Testis (tissue), 5 donors: ENCODE measurements at places on chromosomes 16 and 17. TPM values are rescaled to one million over a fixed set of nuclear protein-coding genes. Genes with fewer than 3 reads are reported as not detected.

Gene SCGB1C2
- not detected for total RNA-seq

Gene SHISA9
- total RNA-seq, result 1.0 TPM

Gene TNP2
- 29.8 TPM for total RNA-seq

DNA sequence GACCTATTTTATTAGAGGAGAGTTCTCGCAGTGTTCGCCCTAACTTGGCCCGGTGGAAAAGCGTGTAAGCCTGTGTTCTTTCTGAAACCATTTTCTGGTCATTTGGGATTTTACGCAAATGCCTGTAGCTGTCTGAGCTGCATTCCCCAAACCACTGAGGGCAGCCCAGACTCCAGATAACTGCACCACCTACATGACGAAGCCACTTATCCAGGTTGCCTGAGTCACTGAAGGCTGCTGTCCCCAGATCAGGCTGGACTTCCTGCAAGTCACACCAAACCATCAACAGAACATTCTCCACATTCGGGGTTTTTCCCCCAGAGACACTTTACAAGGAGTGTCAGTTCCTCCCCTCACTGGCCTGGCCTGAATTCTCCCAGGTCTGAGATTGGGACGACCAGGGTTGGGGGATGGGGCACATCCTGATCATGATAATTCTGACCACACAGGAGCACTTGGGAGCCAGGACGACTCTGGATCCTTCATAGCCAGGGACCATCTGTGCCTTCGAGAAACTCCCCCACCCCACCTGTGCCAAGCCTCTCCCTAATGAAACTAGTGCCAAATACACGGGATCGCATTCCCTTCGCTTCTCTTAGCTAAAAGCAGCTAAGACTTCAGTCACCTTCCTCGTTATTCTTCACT, 2.3 kb downstream of the RPRML start:
- H3K36me3 ChIP-seq, result no peaks in the 10 kb centered on the region
- H3K27ac ChIP-seq, result no peak overlapping the region
- DNase-seq, result no peak
- no peaks in the 10 kb centered on the region for H3K27me3 ChIP-seq
- no peaks in the 10 kb centered on the region for H3K4me1 ChIP-seq

- H3K27ac ChIP-seq, result no peak overlapping the region
- H3K36me3 ChIP-seq, result no peaks in the 10 kb centered on the region
- H3K4me1 ChIP-seq, result no peaks in the 10 kb centered on the region
- no peak overlapping the region for H3K4me3 ChIP-seq
- H3K27me3 ChIP-seq, result no peaks in the 10 kb centered on the region
Observed at GRCh38 chr17:69870091-69870530, 204.9 kb upstream of the KCNJ16 start.

DNA sequence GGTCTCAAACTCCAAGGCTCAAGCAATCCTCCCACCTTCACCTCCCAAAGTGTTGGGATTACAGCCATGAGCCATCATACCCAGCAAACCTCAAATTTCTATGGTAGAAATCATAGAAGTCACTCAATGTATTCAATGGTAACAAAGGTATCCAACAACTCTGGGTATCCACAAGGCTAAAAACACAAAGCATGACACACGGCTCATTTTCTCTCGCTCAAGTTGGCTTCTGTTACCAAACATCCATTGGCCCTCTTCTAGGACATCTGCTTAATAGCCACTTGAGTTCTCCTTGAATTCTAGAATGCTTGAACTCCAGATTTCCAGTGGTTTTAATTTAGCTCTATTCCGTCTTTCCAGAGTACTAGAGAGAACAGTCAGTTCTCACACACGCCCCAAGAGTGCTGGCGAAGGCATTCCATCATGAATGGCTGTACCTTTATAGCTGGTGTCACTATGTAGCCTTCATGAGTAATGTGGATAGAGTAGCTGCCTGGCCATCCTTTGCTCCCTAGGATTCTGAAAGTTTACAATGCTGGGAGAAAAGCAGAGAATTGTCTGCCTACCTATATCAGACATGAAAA, 42.6 kb downstream of the SPAG9 start:
- H3K4me3 ChIP-seq, result no peak overlapping the region
- no peak overlapping the region for H3K27ac ChIP-seq
- no peaks in the 10 kb centered on the region for H3K4me1 ChIP-seq
- H3K36me3 ChIP-seq, result no peaks in the 10 kb centered on the region
- DNase-seq, result no peak

DNA sequence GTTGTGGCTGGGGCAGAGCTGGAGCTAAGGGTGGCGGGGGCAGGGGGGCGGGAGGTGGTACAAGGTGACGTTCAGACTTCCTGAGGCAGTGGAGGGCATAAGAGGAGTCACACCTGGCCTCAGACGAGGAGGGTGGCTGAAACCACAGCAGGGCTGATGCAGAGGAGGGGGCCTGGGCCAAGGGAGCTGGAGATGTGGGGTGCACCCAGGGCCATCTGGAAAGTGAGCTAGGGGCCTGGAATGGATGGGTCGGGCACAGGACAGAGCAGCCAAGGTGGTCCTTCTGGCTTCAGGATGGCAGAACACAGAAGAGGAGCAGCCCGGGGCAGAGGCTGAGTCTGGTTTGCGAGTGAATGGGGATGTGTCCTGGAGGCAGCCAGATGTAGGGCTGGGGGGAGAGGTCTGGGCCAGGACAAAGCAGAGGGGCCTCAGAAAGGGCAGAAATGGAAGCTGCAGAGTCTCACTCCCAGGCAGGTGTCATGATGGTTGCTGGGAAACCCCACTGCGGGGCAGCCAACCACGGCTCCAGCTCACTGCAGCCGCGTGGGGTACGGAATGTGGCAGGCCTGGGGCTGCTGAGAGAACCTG, 57.6 kb downstream of the PRMT7 start:
- H3K27ac ChIP-seq, result no peak overlapping the region
- H3K4me3 ChIP-seq, result no peak overlapping the region
- no peaks in the 10 kb centered on the region for H3K36me3 ChIP-seq
- no peak for DNase-seq
- H3K4me1 ChIP-seq, result peaks cover 19% of the 10 kb centered on the region

GRCh38 chr16:49491106-49491670, 117.6 kb downstream of the C16orf78 start:
- no peak for DNase-seq
- no peak overlapping the region for H3K27ac ChIP-seq
- H3K27me3 ChIP-seq, result no peaks in the 10 kb centered on the region
- H3K4me1 ChIP-seq, result peaks cover 5% of the 10 kb centered on the region
- no peak overlapping the region for H3K4me3 ChIP-seq

DNA sequence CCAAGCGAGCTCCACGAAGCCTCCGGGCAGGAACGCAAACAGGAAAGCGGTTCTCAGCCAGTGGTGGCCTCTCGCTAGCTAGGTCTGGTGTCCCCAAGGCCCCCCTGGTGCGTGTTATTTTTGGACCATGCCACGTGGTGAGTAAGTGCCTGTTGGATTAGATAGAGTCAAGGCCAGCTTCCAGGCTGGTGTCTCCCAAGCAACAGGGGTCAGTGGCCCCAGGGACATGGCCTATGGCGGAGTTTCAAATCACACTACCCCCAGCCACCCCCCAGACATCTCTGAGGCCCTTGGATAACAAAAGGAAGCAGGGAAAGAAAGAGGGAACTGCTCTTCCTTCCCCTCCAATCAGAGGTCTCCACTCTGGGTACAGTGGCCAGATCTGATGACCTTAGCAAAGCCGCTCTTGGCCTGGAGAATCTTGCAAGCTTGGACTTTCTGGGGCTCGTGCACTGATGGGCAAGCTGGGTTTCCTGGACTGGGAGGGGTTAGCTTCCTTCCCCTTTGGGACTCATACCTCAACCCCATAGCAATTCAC, 58.2 kb downstream of the MAF start:
- no peak overlapping the region for H3K4me3 ChIP-seq
- H3K36me3 ChIP-seq, result no peaks in the 10 kb centered on the region
- no peaks in the 10 kb centered on the region for H3K27me3 ChIP-seq
- DNase-seq, result peak; percentile 36

DNA sequence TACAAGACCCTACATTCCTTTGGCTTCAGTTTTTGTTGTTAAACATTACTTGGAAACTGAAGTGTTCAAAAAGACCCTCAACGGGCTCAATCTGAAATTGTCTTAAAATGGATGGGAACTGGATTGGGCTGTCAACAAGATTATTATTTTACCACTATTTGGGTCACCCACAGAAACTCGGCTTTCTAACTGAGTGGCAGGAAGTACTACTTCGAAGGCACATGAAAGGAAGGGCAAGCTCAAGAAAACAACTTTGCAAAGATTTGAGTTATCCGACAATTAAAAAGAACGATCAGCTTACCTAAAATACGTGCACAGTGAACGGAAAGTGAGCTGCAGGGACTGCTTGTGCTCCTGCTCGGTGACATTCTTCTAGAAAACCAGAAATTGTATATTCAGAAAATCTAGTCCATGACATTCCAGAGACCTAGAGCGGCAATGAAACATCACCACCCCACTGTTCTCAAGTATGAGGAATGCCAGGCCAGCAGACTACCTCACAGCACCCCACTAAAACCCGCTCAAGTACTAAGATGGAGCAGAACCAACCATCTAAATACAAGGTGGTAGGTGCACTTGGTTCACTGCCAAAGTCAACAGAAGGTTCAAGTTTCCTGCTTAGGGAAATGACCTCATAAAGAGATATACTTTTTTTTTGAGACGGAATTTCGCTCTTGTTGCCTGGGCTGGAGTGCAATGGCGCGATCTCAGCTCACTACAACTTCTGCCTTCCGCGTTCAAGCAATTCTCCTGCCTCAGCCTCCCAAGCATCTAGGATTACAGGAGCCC, 60.5 kb downstream of the ZZEF1 start:
- no peaks in the 10 kb centered on the region for H3K4me1 ChIP-seq
- H3K4me3 ChIP-seq, result no peak overlapping the region
- no peak overlapping the region for H3K27ac ChIP-seq
- H3K36me3 ChIP-seq, result no peaks in the 10 kb centered on the region
- no peak for DNase-seq
- H3K27me3 ChIP-seq, result no peaks in the 10 kb centered on the region

DNA sequence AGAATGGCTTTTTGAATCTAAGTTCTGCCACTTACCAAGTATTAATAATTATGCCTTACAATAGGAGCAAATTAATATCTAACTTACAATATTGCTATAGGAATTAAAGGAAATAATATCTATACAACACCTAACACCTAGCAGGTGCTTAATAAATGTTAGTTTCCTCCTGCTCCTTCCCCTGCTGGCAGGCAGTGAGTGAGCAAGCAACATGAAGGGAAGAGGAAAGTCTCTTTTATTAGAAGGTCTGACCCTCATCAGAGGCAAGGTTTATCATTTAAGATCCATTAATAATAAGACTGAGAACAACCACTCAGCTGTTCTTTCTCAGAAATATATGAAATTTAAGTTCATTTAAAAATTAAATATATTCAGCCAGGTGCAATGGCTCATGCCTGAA, 6.7 kb upstream of the DYNC1LI2 start:
- no peaks in the 10 kb centered on the region for H3K36me3 ChIP-seq
- no peak for DNase-seq
- no peak overlapping the region for H3K27ac ChIP-seq
- H3K27me3 ChIP-seq, result no peaks in the 10 kb centered on the region

DNA sequence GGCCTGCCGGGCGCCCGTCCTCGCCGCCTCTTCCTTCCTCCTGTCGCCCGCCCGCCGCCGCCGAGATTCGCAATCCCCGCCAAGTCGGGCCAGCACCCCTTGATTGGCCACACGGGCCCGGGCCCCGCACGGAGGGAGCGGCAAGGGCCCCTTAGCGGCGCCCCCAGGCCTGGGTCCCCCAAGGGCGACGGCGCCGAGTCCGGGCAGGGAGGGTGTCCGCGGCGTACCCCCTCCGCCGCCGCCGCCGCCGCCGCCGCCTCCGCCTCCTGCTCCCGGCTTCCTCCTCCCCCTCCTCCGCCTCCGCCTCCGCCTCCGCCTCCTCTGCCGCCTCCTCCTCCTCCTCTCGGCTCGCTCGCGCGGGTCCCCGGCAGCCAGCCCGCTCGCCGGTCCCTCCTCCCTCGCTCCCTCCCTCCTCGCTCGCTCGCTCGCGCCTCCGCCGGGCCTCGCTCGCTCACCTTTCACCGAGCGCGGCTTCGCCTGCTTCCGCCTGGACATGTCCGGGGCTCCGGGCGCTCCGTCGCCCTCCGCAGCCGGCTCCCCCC, 561 bp downstream of the ZNF423 start:
- H3K27ac ChIP-seq, result peak overlapping the region; percentile 90
- H3K36me3 ChIP-seq, result no peaks in the 10 kb centered on the region
- no peaks in the 10 kb centered on the region for H3K27me3 ChIP-seq
- peak overlapping the region; percentile 74 for H3K4me3 ChIP-seq
